ENCODE measurements at places on chromosomes 2 and 18.

DNA sequence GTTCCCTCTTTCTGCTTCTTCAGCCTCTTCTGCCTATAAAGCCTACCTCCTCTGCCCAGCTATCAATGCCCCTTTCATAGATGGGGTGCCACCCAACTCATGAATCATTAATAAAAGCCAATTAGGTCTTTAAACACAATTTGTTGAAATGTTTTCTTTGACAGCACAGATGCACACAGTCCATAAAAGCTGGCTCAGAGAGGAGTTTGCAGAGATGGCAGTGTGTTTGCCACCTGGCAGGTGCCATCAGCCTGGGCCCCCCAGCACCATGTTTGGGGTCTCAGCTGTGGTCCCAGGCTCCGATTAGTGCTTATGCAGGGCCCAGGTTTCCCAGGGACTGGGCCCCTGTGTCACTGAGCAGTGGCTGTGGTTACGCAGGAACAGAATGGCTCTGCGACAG, 7.9 kb upstream of the MC2R start:
- DNase-seq, result no peak

DNA sequence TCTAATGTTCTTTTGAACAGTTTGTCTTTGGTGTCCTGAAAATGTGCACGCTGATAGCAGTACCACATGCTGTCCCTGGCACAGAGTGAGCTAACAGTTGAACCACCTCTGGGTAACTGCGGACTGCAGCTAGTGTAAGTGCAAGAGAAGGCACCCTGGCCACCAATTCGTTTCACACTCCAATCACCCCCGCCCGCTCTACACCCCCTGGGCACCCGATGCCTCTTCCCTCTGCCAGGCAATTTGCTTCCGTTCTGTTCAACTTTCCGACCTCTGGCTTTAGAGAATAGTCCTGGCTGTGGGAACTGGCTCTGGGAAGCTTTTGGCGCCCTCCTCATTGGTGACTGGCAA, 1.4 kb downstream of the DOCK10 start:
- DNase-seq, result no peak

DNA sequence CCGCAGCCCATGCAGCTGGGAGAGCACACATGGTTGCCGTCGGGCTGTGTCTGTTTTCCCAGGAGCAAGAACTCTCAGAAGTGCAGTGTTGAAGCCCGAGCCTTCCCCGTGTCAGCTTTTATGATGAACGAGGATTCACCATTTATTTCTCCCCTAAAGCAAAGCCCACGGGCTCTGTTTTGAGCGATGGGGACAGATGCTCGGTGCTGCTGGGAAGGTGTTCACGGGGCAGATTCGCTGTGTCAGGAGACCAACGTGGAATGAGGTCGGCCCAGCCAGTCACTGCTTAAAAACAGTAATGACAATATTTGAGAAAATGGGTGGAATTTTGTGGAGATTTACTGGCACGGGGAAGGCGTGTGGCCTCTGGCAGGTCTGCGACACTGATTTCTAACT, 43.9 kb downstream of the NFATC1 start:
- DNase-seq, result no peak

GRCh38 chr2:113277474-113278072, 1.1 kb downstream of the PAX8 start:
- no peak for DNase-seq

DNA sequence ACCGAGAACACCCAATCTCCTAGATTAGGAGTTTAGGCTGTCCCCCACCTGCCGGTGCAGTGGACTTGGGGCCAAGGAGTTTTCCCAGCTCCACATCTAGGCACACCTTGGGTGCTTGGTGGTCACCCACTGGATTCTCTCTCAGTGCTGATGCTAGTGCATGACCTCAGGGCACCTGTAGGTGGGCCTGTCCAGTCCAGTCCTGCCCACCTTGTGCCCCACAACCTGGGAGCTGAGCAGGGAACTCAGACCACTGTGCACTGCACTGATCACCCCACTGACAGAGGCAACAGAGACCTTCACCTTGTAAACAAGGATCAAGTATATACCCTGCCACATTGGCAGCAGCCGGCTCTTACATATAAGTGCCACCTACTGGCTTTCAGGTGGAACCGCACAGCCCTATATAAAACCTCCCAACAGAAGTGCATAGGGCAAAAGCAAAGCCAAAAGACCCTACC, 12.7 kb upstream of the CDH19 start:
- no peak for DNase-seq

- peak; percentile 71 for DNase-seq
Observed at GRCh38 chr2:219451661-219452360, 17.2 kb downstream of the SPEG start.

DNA sequence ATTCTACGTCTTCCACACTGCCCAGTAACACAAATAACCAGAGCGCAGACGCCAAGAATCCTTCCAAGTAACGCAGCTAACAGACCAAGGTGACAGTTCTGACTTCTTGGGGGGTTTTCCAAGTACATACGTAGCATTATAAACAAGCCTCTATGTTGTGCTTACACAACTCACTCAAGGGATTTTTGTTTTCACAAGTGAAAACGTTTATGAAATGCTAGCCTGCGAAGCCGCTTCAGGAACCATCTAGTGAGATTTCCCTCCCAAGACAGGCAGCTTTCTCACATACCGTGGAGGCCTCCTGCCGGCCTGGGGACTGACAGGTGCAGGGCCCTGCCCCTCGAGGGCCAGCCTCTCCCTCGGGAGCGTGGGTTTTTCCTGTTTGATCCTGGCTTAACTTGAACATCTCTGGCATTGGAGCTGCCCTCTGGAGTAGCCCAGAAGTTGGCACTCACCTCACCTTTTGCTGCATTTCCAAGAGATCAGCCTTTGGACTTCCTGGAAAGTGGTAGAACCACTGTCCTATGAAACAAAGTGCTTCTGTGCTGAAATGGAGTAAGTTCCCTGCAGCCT, 151.1 kb downstream of the MBP start:
- DNase-seq, result no peak

GRCh38 chr2:115746151-115746550, 1303.7 kb downstream of the DPP10 start:
- DNase-seq, result no peak

GRCh38 chr2:221461901-221462300, 110.2 kb downstream of the EPHA4 start:
- no peak for DNase-seq

- DNase-seq, result no peak
Observed at GRCh38 chr2:144671695-144672455, 152.0 kb upstream of the ZEB2 start.

- DNase-seq, result no peak
Observed at GRCh38 chr18:71114550-71115210, 825.8 kb downstream of the SOCS6 start.

GRCh38 chr2:88808083-88808482, 116.6 kb downstream of the RPIA start:
- no peak for DNase-seq

DNA sequence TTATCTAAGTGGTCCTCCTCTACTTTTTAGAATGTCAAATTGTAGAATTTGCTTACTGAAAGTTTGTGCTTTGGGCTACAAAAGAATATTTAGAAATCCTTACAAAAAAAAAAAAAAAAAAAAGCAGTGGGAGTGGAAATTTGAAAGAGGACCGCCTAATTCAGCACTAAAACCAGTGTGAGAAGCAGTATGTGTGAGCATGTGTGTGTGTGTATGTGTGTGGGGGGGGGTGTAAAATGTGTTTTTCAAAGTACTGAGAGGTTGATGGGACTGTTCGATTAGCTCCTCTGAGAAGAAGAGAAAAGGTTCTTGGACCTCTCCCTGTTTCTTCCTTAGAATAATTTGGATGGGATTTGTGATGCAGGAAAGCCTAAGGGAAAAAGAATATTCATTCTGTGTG, at the start of gene VIT:
Gene VIT (plus strand): TSS at position 175 of the 400 bp plus-strand sequence. CDS start 19,664 bp downstream, outside the sequence.
- no peak for DNase-seq

GRCh38 chr2:8204711-8205110, 477.1 kb upstream of the ID2 start:
- DNase-seq, result no peak

GRCh38 chr2:166727095-166727494, 161.2 kb upstream of the XIRP2 start:
- DNase-seq, result no peak

DNA sequence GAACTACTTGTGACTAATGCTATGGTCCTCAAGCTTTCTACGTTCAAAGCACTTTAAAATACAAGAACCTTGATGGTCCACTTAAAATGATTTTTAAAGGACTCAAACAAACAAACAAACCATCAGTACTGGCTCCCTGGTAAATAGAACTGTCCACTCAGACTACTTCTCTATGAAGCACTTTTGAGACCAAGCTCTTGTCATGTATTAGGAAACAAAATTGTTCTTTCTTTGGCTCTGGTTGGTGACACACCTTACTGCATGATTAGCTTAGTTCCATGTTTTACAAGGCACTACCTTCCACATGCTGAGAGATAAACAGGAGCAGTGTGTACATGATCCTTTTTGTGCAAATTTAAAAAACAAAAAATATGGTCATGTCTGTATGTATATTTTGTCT, 19.7 kb downstream of the DARS1 start:
- DNase-seq, result no peak

DNA sequence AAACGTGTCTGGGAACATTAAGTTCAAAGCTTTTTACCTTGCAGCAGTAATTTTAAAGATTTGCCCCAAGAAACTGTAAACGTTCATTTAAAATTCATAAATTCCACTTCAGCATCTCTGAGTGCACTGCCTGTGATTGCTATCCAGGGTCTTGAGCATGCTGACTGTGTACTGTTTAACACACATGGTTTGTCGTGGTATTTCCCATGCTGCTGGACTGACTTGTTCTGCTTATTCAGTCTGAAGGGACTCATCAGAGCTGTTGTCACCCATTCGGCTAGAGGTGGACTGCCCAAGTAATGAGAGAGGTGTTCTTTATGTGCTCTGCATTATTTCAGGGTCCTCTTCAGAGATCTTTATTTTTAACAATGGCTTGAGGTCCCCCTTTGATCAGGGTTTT, 53.1 kb downstream of the RHBDD1 start:
- DNase-seq, result no peak

DNA sequence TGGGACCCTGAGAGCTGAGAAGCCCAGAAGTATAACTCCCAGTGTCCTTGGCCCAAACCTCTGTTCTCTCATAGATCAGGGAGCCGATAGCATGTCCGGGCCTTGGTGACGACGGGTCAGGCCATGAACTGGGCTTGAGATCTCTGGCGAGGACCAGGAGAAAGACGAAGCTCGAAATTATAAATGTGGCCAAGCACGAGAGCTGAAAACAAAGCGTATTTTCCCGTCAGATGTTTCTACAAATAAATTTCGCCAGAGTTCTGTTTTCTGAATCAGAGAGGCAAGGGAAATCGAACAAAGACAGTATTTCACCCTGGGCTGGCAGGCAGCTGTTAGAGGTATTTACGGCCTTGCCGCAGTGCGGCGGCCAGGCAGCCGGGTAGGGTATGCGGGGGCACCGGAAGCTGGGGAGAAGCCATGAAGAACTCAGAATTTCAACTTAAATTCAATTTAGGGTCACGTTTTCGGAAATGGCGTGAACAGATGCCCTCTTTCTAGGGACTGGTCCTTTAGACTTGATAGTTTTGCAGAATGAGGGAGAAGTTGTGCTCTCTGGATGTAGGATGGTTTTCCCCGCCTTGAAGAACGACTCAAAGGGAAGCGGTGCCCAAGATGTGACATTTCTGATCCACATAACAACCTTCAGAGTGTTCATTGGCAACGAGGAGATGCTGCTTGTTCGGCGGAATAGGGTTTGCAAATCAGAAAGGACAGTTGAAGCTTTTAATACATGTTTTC, 9.6 kb downstream of the HOXD8 start:
- peak; percentile 56 for DNase-seq

GRCh38 chr2:201959626-201960025, 74.0 kb upstream of the FZD7 start:
- no peak for DNase-seq

- no peak for DNase-seq
Observed at GRCh38 chr2:160731856-160732255, 238.2 kb upstream of the RBMS1 start.

DNA sequence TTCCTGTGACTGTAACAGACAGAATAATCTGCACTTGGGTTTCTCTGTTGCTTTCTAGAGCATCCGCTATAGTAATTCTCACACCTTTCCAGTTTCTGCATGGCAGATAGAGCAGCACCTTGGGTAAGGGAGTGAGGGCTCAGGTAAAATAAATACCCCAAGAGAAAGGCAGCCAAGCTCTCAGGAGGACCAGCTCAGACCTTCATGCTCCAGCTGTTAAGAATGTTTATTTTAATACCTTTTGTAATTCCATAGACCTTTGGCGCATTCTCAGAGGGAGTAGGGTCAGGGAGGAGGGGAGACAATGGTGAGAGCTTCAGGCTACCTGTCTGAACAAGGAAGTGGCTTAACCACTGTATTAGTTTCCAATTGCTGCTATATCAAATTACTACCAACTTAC, 16.2 kb upstream of the TMEM178A start:
- DNase-seq, result no peak

- DNase-seq, result peak; percentile 28
Observed at GRCh38 chr2:239271882-239272281, 128.9 kb downstream of the HDAC4 start.

DNA sequence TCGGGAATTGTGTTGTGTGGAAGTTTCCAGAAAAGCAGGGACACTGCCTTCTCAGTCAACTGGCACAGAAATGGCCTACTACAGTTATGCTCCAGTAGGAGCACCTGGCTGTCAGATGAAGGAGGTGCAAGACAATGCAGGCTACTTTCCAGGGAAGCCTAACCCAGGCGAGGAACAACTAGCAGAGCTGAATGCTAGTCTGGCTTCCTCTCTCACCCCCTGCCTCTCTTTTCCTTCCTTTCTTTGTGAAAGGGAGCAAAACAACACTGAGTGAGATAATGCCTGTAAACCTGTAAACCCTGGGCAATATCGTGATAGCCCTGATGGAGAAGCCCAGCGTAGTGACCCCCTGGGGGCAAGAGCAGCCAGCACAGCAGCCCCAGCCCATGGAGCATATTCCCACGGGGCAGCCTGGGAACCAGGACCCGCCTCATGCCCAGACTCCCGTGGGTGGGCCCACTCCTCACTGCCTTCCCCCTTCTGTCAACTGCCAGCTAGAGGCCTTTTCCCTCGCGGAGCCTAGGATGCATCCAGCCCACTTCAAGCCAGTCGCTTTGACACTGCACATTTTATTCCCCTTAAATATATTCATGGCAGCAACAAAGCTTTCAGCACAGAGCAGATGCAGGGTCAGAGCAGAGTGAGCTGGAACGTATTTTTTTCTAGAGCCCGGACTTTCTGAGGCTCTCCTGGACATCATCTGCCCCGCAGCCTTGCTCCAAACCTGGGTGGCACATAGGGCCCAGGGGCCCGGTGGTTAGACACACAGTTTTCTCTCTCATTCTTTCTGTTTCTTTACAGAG, 77.0 kb downstream of the PDCL3 start:
- no peak for DNase-seq
